Endothelial cell (in vitro differentiated cells): ENCODE measurements at places on chromosomes 2 and 18. TPM values are rescaled to one million over a fixed set of nuclear protein-coding genes. Genes with fewer than 3 reads are reported as not detected.

DNA sequence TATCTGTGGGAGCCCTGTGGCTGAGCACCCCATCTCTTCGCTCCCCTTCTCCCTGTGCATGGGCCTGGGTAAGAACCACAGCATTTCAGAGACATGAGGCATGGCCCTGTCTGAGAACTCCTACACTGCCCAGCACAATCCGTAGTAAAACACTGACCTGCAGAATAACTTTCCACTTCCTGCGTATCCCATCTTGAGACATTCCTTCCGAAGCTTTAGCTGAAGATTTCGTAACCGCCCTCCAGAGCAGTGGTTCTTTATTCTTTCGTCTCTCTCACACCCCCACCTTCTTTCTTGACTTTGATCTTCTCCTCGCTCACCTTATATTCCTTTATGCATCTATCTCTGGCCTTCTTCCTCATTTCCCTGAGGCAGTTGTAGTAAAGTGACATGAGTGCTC, 381.1 kb downstream of the HRH4 start:
- H3K4me3 ChIP-seq, result no peak overlapping the region
- no peaks in the 10 kb centered on the region for H3K36me3 ChIP-seq
- H3K27ac ChIP-seq, result no peak overlapping the region
- peaks cover 3% of the 10 kb centered on the region for H3K27me3 ChIP-seq
- DNase-seq, result no peak

GRCh38 chr2:188978291-188979081, 4.3 kb downstream of the COL3A1 start:
- DNase-seq, result no peak
- H3K27me3 ChIP-seq, result no peaks in the 10 kb centered on the region
- no peak overlapping the region for H3K27ac ChIP-seq
- no peak overlapping the region for H3K4me3 ChIP-seq

C1QL2 gene
- total RNA-seq, result not detected

- H3K27ac ChIP-seq, result no peak overlapping the region
- no peak for DNase-seq
- no peaks in the 10 kb centered on the region for H3K36me3 ChIP-seq
- H3K4me1 ChIP-seq, result no peaks in the 10 kb centered on the region
Measured at GRCh38 chr2:59578349-59578748, 975.1 kb downstream of the BCL11A start.

GCG gene
- not detected for total RNA-seq

- no peak for DNase-seq
- no peak overlapping the region for H3K27ac ChIP-seq
- no peak overlapping the region for H3K4me3 ChIP-seq
- peaks cover 3% of the 10 kb centered on the region for H3K36me3 ChIP-seq
Measured at GRCh38 chr2:62430146-62430545, 75.8 kb downstream of the TMEM17 start.

CD8B2 gene
- 0.05 TPM for total RNA-seq
